ENCODE measurements at places on chromosomes 11 and 22.

GRCh38 chr11:41133023-41133422 is 326.4 kb downstream of the LRRC4C start:
- DNase-seq = no peak

DNA sequence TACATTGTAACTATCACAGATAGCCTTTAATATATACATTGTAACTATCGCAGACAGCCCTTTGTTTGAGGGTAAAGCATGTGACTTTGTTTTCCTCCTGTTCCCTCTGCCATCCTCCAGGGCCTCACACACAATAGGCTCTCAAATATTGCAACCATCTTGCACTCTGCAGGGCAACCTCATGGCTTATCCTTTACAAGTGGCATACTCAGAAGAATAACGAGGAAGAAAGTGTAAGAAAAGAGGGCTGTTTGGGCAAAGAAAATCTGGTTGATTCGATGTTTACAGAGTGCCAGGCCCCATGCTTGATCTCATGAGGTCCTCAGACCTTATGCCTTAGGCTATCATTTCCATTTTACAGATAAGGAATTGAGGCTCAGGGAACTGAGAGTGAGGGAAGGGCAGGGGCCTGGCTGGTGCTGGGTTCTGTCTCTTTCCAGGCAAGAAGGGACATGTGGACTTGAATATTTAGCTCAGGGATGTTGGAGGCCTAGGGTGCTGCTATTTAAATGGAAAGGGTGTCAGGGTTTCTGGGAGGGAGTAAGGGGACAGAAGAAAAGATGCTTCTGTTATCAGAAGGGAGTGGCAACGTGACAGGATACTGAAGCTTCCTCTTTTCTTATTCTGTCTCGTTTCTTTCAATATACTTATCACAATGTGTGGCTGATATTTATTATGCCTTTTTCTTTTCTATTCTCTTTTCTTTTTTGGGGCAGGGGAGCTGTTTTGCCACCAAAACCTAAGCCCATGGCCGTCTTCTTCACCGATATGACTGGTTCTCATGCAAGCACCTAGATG is 1.1 kb upstream of the SAMM50 start:
- DNase-seq = no peak

DNA sequence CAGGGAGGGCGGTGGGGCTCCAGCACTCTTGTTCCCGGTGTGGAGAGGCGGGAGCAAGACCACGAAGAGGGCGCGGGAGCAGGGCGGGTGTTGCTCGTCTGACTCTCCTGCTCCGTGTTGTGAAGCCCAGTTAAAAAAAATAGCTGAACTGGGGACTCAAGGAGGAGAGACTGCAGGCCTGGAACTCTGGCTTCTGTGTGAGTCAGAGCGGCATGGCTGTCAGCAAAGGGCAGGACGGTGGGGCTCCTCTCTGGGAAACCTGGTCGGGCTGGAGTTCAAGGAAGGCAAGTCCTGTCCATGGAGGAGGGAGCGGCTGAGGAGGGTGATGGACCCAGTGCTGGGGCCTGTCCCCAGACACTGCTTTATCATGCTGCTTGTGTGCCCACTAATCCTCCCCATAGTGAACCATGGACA is 152.3 kb downstream of the FEZ1 start:
- no peak for DNase-seq

DNA sequence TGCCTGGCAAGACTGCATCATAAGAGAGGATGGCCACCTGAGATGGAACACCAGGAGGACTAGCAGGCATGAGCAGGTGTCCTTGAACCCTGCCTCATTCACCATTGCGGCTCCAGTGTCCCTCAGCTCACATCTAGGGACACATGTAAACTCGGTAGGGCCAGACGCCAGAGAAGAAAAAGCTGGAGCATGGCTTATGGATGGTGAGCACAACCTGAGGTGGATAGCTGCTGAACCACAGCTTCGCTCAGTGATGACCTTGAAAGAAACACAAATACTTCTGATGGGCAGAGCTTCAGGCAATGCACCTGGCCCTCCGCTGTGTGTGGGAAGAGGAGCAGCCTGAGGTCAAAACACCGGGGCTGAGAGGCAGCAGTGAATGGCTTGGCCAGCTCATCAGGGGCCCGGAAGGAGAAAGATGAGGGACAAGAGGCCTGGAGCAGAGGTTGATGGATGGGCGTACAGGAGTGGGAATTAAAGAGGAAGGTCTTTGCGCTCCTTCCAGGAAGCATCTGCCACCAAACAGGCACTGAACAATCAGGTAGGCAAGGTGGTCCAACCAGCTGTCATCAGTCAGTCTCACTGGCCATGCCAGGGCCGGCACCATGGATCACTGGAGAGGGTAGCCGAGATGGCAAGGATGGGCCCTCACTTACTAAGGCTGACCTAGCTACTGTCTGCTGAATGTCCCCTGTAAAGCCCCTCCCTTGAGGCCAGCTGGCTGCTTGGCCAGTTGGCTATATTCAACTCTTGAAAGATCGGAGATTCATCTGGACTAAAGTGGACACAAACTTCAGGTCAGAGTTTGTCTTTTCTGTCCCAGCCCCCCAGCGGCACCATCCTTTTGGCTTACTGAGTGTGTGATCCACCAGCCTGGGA is 89.7 kb downstream of the MYEOV start:
- no peak for DNase-seq

- no peak for DNase-seq
Observed at GRCh38 chr11:45644981-45645889, 20.2 kb downstream of the CHST1 start.

DNA sequence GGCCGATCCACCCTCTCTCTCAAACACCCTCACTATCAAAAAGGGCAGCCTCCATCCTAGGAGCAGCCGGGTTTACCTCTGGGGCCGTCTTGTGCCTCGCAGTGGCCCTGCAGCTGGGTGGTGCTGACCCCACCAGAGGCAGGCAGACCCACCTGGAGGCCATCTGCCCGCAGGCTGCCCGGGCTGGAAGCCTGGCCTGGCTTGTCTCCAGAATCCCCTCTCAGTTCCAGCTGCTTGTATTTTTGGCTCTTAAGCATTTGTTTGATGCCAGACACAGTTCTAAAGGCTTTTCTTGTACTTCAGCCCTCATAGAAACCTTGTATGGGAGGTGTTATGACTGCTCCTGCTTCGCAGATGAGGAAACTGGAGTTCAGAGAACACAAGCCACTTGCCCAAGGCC is 4.2 kb upstream of the NFAM1 start:
- no peak for DNase-seq

GRCh38 chr22:24550902-24551435 is 4.0 kb downstream of the GUCD1 start:
- DNase-seq = no peak

GRCh38 chr11:7437696-7438095 is 47.6 kb upstream of the OLFML1 start:
- DNase-seq = no peak

Data from stimulated activated CD4-positive, alpha-beta T cell treated with anti-CD3 and anti-CD28 coated beads, Interleukin-4, amount 100 ng/mL, for 48 hours (primary cell).